ENCODE measurements at places on chromosomes 16 and 17. TPM values are rescaled to one million over a fixed set of nuclear protein-coding genes. Genes with fewer than 3 reads are reported as not detected.

TNFRSF13B gene
- total RNA-seq = 0.34 TPM

DNA sequence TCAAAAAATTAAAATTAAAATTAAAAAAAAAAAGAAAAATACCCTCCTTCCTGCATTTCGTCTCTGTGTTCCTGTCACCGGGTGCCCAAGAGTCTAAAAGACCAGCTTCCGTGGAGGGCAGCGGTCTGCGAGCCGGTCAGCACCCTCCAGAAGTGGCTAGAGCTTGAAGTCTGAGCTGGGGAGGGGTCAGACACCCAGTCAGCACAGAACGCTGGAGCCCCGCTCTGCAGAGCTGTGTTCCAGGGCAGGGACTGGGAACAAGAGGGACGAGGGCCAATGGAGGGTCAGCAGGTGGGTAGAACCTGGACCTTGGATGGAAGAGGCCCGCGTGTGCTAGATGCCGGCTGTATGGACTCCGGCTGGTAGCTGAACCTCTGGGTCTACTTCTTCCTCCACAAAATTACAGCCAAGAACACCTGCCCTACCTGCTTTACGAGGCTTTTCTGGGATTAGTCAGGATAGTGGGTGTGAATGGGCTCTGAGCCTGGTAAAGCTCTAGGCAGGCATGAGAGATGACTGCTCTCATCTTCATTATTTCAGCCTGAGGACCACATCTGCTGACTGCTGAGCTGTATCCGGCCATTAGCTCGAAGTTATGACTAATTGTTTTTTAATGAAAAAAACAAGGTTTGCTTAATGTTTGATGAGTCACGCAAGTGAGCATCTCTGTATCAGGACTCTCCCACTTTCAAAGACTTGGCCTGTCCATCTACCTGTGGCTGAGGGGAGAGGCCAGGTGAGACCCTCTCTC, 5.9 kb downstream of the TRPV1 start:
- DNase-seq = no peak
- no peak overlapping the region for H3K27ac ChIP-seq
- no peaks in the 10 kb centered on the region for H3K27me3 ChIP-seq
- H3K4me1 ChIP-seq = no peaks in the 10 kb centered on the region
- H3K4me3 ChIP-seq = no peak overlapping the region

GRCh38 chr17:77036841-77037381, 103.9 kb upstream of the SEC14L1 start:
- no peak for DNase-seq
- H3K27ac ChIP-seq = no peak overlapping the region
- no peaks in the 10 kb centered on the region for H3K36me3 ChIP-seq

GRCh38 chr17:28494445-28495188, 11.5 kb upstream of the FOXN1 start:
- H3K27me3 ChIP-seq = no peaks in the 10 kb centered on the region
- no peaks in the 10 kb centered on the region for H3K4me1 ChIP-seq
- H3K27ac ChIP-seq = no peak overlapping the region
- H3K36me3 ChIP-seq = no peaks in the 10 kb centered on the region
- no peak overlapping the region for H3K4me3 ChIP-seq
- peak; percentile 68 for DNase-seq

DNA sequence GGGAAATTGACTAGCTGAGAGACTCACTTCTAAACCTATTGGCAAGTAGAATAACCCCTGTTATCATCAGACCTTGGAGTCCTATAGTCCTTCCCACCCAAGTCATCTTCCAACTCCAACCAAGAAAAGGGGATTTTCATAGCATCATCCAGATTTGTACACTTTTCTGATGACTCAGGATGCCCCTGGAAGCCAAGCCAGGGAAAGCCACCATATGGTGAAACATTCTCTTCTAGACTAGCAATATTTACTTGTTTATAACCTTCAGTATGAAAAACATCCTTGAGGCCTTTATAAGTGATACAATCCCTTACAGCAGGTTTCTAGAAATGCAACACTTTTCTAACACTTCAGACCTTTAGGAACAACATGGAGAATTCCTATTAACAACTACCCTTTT, 618.8 kb upstream of the CDH11 start:
- DNase-seq = no peak
- no peaks in the 10 kb centered on the region for H3K27me3 ChIP-seq
- no peak overlapping the region for H3K27ac ChIP-seq
- H3K4me3 ChIP-seq = no peak overlapping the region
- no peaks in the 10 kb centered on the region for H3K36me3 ChIP-seq

DNA sequence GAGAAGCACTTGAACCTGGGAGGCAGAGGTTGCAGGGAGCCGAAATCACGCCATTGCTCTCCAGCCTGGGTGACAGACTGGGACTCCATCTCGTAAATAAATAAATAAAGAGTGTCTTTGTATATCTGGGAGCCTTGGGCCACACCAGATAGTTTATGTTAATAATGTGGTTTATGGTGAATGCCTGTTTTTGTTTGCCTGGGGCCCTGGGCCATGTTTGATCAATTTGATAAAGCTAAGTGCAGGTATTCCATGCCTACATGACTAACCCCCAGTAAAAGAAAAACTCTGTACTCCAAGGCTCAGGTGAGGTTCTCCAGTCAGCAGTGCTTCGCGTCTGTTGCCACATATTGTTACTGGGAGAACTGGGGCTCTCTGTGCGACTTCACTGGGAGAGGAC, 15.1 kb downstream of the SCIMP start:
- H3K27me3 ChIP-seq = no peaks in the 10 kb centered on the region
- no peak overlapping the region for H3K27ac ChIP-seq
- no peak overlapping the region for H3K4me3 ChIP-seq
- DNase-seq = no peak

GRCh38 chr16:81786868-81787267, 7.8 kb downstream of the PLCG2 start:
- no peaks in the 10 kb centered on the region for H3K36me3 ChIP-seq
- no peaks in the 10 kb centered on the region for H3K4me1 ChIP-seq
